T-cell (primary cell): ENCODE measurements at places on chromosomes 7 and 10. TPM values are rescaled to one million over a fixed set of nuclear protein-coding genes. Genes with fewer than 3 reads are reported as not detected.

Gene SPDYE16
- total RNA-seq = 0.79 TPM

DNA sequence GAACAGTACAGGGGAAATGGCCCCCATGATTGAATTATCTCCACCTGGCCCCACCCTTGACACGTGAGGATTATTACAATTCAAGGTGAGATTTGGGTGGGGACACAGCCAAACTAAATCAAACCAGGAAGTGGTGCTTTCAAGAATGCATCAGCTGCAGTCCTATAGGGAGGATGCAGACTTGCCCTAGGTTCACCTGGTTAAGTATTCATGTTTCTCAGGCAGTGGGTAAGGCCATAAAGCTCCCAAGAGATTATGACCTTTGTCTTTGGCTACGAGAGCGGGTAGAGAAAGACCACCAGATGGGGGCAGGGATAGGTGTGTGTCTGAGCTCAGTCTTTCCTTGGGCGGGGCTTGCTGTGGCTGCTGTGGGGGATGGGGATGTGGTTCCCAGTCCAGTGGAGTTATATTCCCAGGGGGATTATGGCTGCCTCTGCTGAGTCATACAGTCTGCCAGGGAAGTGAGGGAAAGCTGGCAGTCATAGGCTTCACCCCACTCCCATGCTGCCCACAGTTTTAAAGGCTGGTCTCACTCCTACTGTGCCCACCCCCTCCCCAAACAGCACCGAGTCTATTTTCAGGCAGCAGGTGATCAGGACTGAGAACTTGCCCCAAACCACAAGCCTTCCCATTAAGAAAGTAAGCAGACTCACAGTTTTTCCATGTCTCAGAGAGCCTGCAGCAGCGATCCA is 8.4 kb upstream of the R3HCC1L start:
- no peaks in the 10 kb centered on the region for H3K36me3 ChIP-seq
- no peak for DNase-seq
- H3K27me3 ChIP-seq = peaks cover 3% of the 10 kb centered on the region

Gene TEX47
- not detected for total RNA-seq

Gene ASNS
- 27.7 TPM for total RNA-seq

Gene ABHD11
- 24.3 TPM for total RNA-seq

Gene NKX1-2
- not detected for total RNA-seq

DNA sequence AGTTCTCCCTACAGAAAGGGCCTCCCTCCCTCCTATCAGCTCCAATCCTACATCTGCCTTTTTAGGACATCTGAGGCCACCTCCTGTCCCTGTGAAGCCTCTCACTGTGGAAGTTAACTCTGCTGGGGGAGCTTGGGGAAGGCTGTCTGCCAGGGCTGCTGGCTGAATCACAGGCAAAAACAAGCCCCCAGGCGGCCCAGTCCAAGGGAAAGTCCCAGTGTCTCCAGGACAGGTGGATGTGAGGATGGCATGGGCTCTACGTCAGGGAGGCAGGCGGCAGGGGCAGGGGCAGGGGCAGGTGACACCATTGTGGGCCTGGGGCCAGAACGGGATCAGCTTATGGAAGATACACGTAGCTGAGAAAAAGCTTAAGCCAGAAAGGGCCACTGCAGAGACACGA is 240.2 kb downstream of the MAD1L1 start:
- H3K4me3 ChIP-seq = no peak overlapping the region
- H3K4me1 ChIP-seq = peaks cover 21% of the 10 kb centered on the region
- no peak for DNase-seq
- H3K27me3 ChIP-seq = no peaks in the 10 kb centered on the region
- no peak overlapping the region for H3K27ac ChIP-seq
- peaks cover 3% of the 10 kb centered on the region for H3K36me3 ChIP-seq

Gene GPRIN2
- total RNA-seq = not detected
